ENCODE measurements at places on chromosomes 3 and 15.

GRCh38 chr15:74869726-74870407, 3.3 kb downstream of the SCAMP2 start:
- peak; percentile 84 for ATAC-seq
- H3K36me3 ChIP-seq = peaks cover 50% of the 10 kb centered on the region
- no peaks in the 10 kb centered on the region for H3K27me3 ChIP-seq
- H3K27ac ChIP-seq = peak overlapping the region; percentile 98
- H3K4me3 ChIP-seq = peak overlapping the region; percentile 99
- H3K4me1 ChIP-seq = peaks cover 83% of the 10 kb centered on the region

DNA sequence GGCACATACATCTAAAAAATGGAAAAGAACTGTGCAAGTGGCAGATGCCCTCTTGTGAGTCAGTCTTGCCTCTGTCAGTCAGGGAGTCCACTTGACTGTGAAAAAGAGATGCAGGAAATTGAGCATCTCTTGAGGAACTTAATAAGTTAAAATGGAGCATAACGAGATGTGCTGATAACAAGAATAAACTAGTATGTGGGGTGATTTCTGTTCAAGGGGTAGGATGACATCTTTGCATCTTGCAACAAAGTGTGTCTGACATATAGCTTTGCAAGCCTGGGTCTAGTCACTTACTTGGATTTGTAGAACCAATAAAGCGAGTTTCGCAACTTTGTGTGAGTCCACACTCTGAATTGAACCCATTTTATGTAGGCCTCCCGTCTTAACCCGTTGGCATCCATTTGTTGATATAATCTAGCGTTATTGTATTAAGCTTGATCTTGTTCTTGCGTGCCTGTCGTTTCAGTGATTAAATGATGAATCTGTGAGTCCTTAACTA, 2.2 kb downstream of the USP3 start:
- H3K4me1 ChIP-seq = peaks cover 79% of the 10 kb centered on the region
- H3K4me3 ChIP-seq = peak overlapping the region; percentile 93
- H3K36me3 ChIP-seq = no peaks in the 10 kb centered on the region
- no peaks in the 10 kb centered on the region for H3K27me3 ChIP-seq

GRCh38 chr3:42033741-42034140, 57.4 kb upstream of the TRAK1 start:
- H3K4me1 ChIP-seq = peaks cover 81% of the 10 kb centered on the region
- H3K27ac ChIP-seq = peak overlapping the region; percentile 65
- no peaks in the 10 kb centered on the region for H3K27me3 ChIP-seq
- peaks cover 32% of the 10 kb centered on the region for H3K36me3 ChIP-seq
- no peak for ATAC-seq

- no peaks in the 10 kb centered on the region for H3K27me3 ChIP-seq
- peak; percentile 71 for ATAC-seq
- H3K4me1 ChIP-seq = peaks cover 75% of the 10 kb centered on the region
- H3K27ac ChIP-seq = peak overlapping the region; percentile 98
- peak overlapping the region; percentile 81 for H3K4me3 ChIP-seq
These were observed 600 bp upstream of the USP3 start for GRCh38 chr15:63503739-63504246.

- no peaks in the 10 kb centered on the region for H3K36me3 ChIP-seq
- ATAC-seq = no peak
- H3K27ac ChIP-seq = no peak overlapping the region
These were observed 83.5 kb downstream of the FOXB1 start for GRCh38 chr15:60087561-60087960.

- ATAC-seq = no peak
- H3K36me3 ChIP-seq = peaks cover 83% of the 10 kb centered on the region
- no peaks in the 10 kb centered on the region for H3K27me3 ChIP-seq
- H3K4me3 ChIP-seq = no peak overlapping the region
- H3K4me1 ChIP-seq = peaks cover 34% of the 10 kb centered on the region
- H3K27ac ChIP-seq = peak overlapping the region; percentile 84
These were observed 81.1 kb downstream of the NUP210 start for GRCh38 chr3:13338996-13339395.

DNA sequence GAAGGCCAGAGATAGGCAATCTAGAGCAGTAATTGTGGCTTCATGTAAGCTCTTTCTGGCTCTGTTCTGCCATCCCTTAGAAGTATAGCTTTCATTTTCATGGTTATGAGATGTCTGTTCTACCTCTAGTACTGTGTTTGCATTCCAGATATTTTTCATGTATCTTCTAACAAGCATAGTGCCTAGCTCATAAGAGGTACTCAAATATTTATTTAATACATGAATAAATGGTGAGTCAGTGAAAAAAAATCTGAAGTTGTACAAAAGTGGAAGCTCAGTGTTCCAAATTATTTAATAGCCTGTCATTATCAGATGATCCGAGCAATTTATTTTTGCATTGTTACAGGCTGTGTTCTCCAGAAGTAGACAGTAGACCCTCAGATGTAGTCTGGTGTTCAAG, 64.3 kb downstream of the OXSM start:
- ATAC-seq = no peak
- H3K36me3 ChIP-seq = no peaks in the 10 kb centered on the region
- H3K4me3 ChIP-seq = no peak overlapping the region
- H3K27ac ChIP-seq = no peak overlapping the region
- H3K4me1 ChIP-seq = no peaks in the 10 kb centered on the region

- no peak overlapping the region for H3K27ac ChIP-seq
- ATAC-seq = no peak
- peaks cover 12% of the 10 kb centered on the region for H3K4me1 ChIP-seq
These were observed 511.2 kb downstream of the MECOM start for GRCh38 chr3:169152319-169152718.

DNA sequence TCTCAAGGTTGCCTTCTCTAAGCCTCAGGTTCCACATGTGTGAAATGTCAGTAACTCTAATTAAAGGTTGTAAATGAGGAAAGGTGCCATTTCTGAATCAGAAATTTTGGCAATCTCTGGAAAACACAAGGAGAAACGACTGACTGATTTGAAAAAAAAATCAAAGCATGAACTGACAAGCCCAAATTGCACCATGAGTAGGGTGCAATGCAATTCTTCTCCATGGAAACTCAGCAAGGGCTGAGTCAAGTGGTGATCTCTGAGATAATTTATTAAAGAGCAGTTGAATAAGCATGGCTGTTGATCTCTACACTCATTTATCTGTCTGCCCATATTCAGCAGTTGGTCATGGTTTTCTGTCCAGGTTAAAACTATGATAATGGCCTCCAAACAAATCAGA, 201.6 kb upstream of the CMC1 start:
- no peak for ATAC-seq
- H3K27me3 ChIP-seq = no peaks in the 10 kb centered on the region
- H3K27ac ChIP-seq = no peak overlapping the region
- no peak overlapping the region for H3K4me3 ChIP-seq
- H3K4me1 ChIP-seq = no peaks in the 10 kb centered on the region

GRCh38 chr15:28122038-28122949, 23.2 kb upstream of the OCA2 start:
- no peak overlapping the region for H3K27ac ChIP-seq
- peak; percentile 47 for ATAC-seq
- H3K4me3 ChIP-seq = no peak overlapping the region
- H3K4me1 ChIP-seq = peaks cover 8% of the 10 kb centered on the region
- H3K36me3 ChIP-seq = peaks cover 52% of the 10 kb centered on the region
- H3K27me3 ChIP-seq = no peaks in the 10 kb centered on the region

- no peak overlapping the region for H3K4me3 ChIP-seq
- no peaks in the 10 kb centered on the region for H3K27me3 ChIP-seq
- no peak overlapping the region for H3K27ac ChIP-seq
These were observed 457.3 kb upstream of the KCNMB2 start for GRCh38 chr3:178078953-178079352.

GRCh38 chr15:65177901-65178300, 7.2 kb downstream of the CLPX start:
- no peak overlapping the region for H3K4me3 ChIP-seq
- no peaks in the 10 kb centered on the region for H3K27me3 ChIP-seq
- peaks cover 27% of the 10 kb centered on the region for H3K4me1 ChIP-seq

GRCh38 chr3:127535901-127536829, 54.4 kb downstream of the TPRA1 start:
- H3K27me3 ChIP-seq = peaks cover 31% of the 10 kb centered on the region
- H3K4me3 ChIP-seq = no peak overlapping the region

GRCh38 chr3:129974833-129975704, 549 bp downstream of the TRH start:
- peak overlapping the region; percentile 55 for H3K4me3 ChIP-seq
- H3K36me3 ChIP-seq = no peaks in the 10 kb centered on the region
- no peak overlapping the region for H3K27ac ChIP-seq
- no peak for ATAC-seq

DNA sequence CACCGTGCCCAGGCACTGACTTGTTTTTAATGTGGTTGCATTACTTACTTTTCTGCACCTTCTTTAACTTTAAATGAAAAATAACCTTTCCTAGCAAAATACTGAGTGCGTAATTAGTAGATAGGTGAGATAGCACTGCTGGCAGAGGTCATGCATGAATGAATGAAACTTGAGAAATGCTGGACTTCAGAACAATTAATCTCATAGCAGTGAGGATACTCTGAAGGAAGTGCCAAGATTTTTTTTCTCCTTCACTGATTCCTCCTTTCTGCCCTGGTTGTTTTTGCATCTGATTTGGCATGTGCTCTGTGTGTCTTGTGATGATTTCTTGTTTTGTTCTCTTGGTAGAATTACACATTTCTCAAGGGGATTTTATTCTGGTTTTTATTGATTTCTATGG, 378.9 kb downstream of the PTPRG start:
- H3K36me3 ChIP-seq = peaks cover under 1% of the 10 kb centered on the region
- no peak for ATAC-seq
- H3K4me3 ChIP-seq = no peak overlapping the region
- no peaks in the 10 kb centered on the region for H3K4me1 ChIP-seq

- peak overlapping the region; percentile 60 for H3K27ac ChIP-seq
- H3K36me3 ChIP-seq = no peaks in the 10 kb centered on the region
- H3K4me1 ChIP-seq = peaks cover 50% of the 10 kb centered on the region
- ATAC-seq = peak; percentile 75
- peaks cover 13% of the 10 kb centered on the region for H3K27me3 ChIP-seq
These were observed 134.4 kb downstream of the TMCO5A start for GRCh38 chr15:38068626-38069391.

- peaks cover 6% of the 10 kb centered on the region for H3K4me1 ChIP-seq
- H3K4me3 ChIP-seq = no peak overlapping the region
- no peak for ATAC-seq
- H3K27ac ChIP-seq = no peak overlapping the region
These were observed 142.8 kb downstream of the LIPC start for GRCh38 chr15:58574631-58575030.

DNA sequence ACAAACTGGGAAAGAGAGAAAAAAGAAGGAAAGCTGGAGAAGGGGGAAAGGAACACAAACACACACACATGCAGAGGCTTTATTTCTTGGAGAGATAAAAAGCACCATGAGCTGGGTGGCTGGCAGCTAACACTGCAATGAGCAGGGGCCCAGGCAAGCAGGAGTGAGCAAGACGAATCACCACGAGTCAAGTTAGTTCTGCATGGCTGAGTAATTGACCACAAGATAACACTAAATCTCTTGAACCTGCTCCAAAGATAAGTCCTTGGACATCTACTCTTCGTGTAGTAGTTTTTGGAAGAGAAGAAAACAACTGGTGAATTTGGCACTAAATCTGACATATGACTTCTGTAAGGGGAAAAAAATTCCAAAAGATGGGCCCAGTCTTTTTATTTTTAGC, 100.9 kb downstream of the MYO5A start:
- peaks cover 36% of the 10 kb centered on the region for H3K36me3 ChIP-seq
- peaks cover 10% of the 10 kb centered on the region for H3K4me1 ChIP-seq
- H3K4me3 ChIP-seq = no peak overlapping the region
- H3K27ac ChIP-seq = no peak overlapping the region
- ATAC-seq = no peak

GRCh38 chr15:93027413-93027812, 61.6 kb downstream of the RGMA start:
- H3K27me3 ChIP-seq = no peaks in the 10 kb centered on the region
- no peak for ATAC-seq
- H3K4me3 ChIP-seq = no peak overlapping the region
- peaks cover 45% of the 10 kb centered on the region for H3K4me1 ChIP-seq
- H3K27ac ChIP-seq = no peak overlapping the region

DNA sequence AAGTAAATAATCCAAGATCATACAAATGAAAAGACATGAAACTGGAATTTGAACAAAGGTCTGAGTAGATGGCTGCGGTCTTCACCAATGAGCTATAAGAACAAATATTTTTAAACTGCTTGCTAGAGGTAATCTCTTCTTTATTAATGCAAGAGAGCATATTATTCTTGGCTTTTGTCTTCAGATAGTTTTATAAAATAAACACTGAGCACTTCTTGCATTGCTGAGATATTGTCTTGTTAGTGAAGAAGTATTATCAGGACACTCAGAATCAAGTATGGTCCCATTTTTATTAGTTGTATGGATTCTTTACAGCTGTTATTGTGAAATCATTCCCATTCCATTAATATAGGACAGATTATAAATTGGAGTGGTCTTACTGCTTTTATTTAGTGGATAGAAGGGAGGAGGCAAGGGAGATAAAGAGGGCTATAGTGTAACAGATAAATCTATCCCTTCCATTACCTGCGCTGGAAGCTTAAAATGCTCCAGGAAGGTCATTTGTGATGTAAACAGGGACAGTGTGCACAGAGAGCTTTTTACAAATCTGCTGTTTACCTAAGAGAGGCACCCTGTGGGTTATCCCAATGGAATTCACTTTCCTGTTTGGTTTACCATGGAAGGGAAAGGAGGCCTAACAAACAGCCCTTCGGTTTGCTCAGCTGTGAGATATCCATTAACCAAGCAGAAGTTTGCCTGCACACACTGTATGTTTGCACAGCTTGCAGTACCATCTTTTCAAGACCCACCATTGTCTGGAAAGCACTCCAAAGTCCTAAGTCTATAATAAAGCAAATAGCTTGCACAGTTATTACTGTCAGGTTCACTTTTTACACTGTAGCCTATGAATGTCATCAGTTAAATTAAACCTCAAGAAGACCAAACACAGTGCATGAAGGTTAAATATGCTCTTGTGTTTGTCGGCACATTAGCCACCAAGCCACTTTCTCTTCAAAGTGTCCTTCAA, 347.7 kb upstream of the TGFBR2 start:
- no peak overlapping the region for H3K4me3 ChIP-seq
- no peak for ATAC-seq
- H3K27me3 ChIP-seq = no peaks in the 10 kb centered on the region
- no peaks in the 10 kb centered on the region for H3K36me3 ChIP-seq

- no peak overlapping the region for H3K27ac ChIP-seq
- H3K4me3 ChIP-seq = no peak overlapping the region
- no peaks in the 10 kb centered on the region for H3K27me3 ChIP-seq
These were observed 341.4 kb downstream of the CNTN3 start for GRCh38 chr3:74273091-74273490.

DNA sequence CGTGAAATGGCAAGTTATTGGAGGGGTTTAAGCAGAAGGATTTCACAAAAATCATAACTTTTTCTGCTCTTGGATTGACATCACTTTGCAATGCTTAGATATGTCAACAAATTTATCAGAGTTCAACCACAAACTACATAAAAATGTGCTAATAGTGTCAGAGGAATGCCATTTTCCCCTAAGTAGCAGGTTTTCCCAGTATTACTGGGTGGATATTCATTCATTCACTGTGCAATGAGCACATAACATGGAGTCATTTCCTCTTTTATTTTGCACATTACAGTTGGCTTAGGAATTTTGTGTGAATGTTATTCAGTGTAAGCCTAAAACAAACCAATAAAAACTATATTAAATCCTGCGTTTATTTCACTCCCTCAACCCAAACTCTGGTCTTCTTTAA, 537.3 kb upstream of the MCTP2 start:
- no peak for ATAC-seq
- no peaks in the 10 kb centered on the region for H3K4me1 ChIP-seq
- H3K4me3 ChIP-seq = no peak overlapping the region
- no peaks in the 10 kb centered on the region for H3K36me3 ChIP-seq
- no peak overlapping the region for H3K27ac ChIP-seq

GRCh38 chr3:49662021-49662420, 12.1 kb upstream of the APEH start:
- no peak for ATAC-seq
- H3K27ac ChIP-seq = no peak overlapping the region
- H3K36me3 ChIP-seq = no peaks in the 10 kb centered on the region
- H3K4me1 ChIP-seq = no peaks in the 10 kb centered on the region
- no peak overlapping the region for H3K4me3 ChIP-seq

Data from stimulated activated memory B cell treated with anti-CD40 and anti-IgM and Interleukin-4, amounts not matched to agents 10 μg/mL and 1 μg/mL and 100 μg/mL, for 72 hours (primary cell).